Nephron progenitor cell (in vitro differentiated cells): ENCODE measurements at places on chromosomes 12 and 14.

DNA sequence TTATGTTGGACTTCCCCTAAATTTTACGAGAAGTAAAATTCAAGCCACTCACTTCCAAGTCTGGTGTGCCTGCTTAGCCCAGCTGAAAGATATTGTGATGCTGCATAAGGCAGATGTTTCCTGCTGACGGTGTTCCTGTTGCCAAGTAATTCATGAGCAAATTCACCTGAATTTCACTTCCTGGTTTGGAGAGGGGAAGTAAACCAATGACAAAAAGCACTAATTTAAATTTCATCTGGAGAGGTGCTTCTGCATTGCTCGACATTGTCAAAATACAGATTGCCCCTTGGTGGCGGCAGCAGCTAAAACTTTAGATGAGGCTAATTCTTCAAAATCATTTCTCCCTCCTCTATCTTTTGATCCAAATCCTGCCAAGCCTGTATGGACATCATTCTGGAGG is 281.1 kb downstream of the AACS start:
- DNase-seq, result no peak

- no peak for DNase-seq
These were observed 2.6 kb downstream of the WNK1 start for GRCh38 chr12:754851-755562.

DNA sequence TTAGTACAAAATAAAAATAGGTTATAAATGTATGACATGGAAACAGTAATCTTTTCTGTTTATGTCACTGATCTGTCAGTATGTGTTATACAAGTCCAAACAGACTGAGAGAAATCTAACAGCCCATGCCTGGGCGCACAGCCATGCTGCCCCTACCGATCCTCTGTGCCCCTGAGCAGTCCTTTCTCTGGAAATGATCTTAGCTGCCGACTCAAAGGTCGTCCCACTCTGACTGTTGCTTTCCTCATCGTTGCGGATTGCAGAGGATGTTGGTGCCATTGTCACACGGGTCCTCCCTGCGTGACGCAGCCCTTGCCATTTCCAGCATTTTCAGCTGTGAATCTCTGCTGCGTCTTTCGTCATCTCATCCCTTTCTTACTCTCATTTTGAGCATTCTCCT is 82.9 kb upstream of the DYNC1H1 start:
- no peak for DNase-seq

GRCh38 chr12:127041985-127042625 is 1224.9 kb upstream of the TMEM132C start:
- DNase-seq, result no peak

- peak; percentile 24 for DNase-seq
These were observed 10.9 kb upstream of the PIK3C2G start for GRCh38 chr12:18250313-18250916.

DNA sequence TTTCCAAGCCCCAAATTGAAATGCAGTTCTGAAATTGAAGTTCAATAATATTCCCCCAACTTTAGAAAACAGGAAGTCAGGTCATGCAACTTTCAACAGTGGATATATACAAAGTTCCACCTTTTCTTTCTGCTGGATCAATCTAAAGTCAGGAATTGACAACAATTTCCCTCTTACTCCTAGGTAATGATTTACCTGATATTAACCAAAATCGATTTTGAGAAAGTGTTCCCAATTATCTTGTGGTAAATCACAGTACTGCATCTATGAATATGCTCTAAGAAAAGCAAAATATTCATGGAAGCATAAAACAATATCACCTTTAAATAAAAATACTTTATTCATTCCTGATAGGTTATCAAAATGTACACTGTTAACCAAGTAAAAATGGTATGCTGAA is 28.4 kb downstream of the BDKRB1 start:
- DNase-seq, result no peak

DNA sequence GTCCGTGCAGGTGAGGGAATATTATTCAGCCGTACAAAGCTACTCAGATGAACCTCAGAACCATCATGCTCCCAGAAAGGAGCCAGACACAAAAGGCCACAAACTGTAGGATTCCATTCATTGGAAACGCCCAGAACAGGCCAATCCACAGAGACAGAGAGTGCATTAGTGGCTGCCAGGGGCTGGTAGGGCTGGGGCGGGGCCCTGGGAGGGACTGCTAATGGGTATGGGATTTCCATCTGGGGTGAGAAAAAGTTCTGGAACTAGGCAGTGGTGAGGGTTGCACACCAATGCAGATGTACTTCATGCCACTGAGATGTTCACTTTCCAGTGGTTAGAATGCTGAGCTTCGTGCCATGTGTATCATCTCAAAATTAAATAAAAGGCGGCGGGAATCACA is 101.1 kb downstream of the RFLNA start:
- DNase-seq, result no peak

DNA sequence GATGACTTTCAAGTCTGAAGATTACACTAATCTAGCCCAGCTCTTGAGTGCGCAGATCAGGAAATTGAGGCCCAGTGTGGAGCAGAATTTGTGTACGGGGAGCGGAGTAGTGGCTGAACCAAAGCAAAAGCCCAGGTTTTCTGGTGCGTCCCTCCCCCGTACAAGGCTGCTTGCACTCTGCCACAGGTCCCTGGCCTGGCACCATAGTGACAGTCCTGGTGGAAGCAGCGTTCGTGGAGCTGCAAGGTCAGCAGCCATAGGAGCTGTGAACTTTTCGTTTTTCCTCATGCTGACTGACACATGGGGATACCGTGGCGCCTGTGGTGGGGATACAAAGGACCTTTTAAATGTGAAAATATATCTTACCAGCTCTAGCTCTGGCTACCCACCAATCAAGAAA is 1.7 kb downstream of the EVL start:
- DNase-seq, result no peak

DNA sequence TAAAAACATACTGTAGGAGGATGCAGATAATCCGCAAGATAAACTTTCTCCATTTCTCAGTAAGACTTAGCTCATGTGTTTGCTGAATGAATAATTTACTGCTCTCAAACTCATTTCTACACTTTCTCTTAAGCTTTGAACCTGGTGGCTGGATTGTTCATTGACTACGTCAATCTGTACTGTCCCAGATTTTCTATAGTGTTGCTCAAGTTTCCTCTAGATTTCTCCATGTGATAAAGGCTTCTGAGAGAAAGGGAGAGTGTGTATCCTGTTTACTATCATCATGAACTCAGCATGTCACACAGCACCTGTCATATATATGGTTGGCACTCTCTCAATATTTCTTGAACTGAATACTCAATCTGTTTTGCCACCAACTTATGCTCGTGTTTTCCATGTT is 518.0 kb upstream of the TBX3 start:
- DNase-seq, result no peak

DNA sequence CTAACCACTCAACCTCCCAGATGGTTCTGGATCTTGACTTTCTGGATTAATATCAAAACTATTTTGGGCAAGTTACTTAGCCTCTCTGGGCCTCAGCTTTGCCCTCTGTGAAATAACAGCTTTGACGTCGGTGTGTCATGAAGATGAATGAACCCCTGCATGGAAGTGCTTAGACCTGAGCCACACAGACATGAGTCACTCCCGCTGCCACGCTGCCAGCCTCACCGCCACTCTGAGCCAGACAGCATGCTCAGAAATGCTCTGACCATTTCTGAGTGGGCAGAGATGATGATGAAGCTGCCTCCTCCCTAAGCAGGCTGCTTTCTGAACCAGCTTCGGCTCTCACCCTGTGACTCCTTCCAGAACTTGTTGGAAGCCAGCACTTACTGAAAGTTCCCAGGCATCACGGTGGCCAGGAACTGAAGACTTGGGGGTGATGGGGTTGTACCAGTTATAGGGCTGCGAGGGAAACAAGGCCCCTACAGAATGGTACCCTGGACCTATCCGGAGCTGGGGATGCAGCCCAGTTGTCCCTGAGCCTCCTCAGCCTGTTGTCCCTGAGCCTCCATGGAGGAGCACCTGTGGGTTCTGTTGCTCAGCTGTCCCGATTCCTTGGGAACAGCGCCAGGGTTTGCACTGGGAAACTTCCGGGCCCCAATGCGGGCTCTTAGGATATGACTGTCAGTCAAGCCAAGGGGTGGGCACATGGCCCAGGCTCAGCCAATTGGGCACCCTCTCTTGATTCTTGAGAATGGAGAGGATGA is 2.0 kb upstream of the CCDC197 start:
- no peak for DNase-seq

DNA sequence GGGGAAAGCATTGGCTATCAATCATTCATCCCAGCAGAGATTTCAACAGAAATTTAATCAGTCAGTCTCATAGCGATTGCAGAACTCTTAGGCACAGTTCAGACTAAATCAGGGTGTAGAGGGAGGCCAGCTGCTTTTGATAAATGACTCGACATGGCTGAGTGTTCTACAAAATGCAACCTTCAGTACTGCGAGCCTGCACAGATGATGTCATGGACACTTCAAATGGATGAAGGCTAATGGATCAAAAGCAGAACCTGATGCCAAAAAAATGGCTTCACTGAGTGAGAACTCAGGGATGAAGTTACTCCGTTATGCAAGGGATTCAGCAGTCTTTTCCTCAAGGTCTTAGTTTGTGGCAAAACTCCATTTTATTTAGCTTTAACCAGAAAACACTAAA is 167.3 kb downstream of the DACT1 start:
- DNase-seq, result no peak

DNA sequence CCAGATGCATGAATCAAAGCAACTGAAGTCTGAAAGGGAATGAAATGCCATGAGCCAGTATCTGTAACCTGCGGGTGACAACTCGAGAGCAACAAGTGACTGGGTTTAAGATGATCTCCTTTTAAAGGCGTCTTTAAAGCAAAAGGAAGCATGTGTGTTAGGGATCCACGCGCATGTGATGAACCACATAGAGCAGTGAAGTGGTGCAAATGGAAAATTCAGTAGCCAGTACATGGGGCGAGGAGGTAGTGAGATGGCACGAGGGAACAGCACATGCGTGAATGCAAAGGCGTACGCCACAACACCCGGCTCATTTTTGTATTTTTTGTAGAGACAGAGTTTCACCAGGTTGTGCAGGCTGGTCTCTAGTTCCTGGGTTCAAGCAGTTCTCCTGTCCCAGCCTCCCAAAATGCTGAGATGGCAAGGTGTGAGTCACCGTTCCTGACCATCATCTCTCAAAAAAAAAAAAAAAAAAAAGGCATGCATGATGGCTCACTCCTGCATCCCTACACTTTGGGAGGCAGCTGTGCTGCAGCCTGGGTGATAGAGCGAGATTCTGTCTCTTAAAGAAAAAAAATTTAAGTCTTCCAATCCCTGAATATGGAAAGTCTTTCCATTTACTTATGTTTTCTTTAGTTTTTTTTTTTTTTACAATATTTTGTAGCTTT is 24.6 kb upstream of the BCL7A start:
- DNase-seq, result no peak

- no peak for DNase-seq
These were observed 4.2 kb downstream of the TAMALIN start for GRCh38 chr12:52010692-52011601.

DNA sequence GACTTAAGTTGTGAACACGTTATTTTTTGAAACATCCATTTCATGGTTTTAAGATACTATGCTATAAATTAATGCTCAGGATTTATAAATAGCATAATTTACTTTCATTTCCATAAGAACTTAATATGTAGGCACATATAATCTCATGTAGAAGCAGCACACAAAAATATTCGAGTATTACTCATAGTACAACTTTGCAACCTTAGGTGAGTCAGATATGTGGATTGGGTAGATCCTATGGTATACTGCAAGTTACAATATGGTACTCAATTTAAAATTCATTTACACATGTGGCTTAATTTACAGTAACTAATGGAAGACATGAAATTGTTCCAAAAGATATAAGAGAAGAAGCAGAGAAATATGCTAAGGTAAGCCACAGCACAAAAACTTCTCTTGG is 26.0 kb downstream of the PSMA3 start:
- DNase-seq, result no peak

- no peak for DNase-seq
These were observed 58.0 kb downstream of the FAR2 start for GRCh38 chr12:29207120-29207519.

GRCh38 chr12:123686636-123687190 is 15.8 kb downstream of the TCTN2 start:
- DNase-seq, result no peak

- no peak for DNase-seq
These were observed 191.6 kb upstream of the TMEM132C start for GRCh38 chr12:128075332-128075731.

GRCh38 chr14:54487771-54488170 is 1.0 kb downstream of the GMFB start:
- no peak for DNase-seq

GRCh38 chr12:54624315-54625279 is 10.1 kb downstream of the LACRT start:
- no peak for DNase-seq

DNA sequence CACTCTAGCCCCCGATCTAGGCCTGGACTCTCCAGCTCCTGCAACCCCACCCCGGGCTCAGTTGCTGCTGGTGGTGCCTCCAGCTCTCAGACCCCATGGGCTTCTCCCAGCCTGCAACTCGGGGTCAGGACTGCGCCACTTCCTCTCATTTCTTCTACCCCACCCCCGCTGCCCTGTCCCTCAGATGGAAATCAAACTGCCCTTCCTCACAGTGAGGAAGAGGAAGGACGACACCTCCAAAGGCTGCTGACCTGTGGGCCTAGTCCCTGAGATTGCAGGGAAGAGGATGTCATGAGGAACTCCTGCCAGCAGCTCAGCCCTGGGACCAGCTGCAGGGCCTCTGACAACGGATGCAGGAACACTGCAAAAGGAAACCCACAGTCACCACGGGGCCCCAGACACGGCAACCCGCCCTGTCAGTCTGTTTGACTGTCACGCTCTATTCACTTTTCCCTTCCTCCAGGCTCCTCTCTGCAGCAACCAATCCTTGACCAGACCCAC is 29.3 kb upstream of the PNMA1 start:
- no peak for DNase-seq

DNA sequence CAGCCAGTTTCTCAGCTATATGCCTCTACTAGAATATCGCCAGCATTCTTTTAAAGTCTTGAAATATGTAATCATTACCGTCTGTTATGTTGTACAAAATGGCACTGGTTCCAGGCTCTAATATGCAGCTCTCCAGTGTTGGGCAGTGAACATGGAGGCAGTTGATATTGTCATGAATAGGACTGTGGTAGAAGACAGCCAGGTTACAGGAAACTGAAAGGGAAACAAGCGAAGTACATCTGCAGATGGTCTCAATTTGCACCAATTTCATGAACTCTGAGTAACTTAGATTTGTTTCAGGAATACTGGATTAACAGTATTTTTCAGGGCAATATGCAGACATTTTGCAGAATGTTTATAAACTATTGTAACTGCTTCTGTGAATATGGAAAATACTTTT is 13.4 kb upstream of the KLHL42 start:
- DNase-seq, result no peak

- DNase-seq, result no peak
These were observed 44.0 kb downstream of the TAOK3 start for GRCh38 chr12:118328486-118329330.

DNA sequence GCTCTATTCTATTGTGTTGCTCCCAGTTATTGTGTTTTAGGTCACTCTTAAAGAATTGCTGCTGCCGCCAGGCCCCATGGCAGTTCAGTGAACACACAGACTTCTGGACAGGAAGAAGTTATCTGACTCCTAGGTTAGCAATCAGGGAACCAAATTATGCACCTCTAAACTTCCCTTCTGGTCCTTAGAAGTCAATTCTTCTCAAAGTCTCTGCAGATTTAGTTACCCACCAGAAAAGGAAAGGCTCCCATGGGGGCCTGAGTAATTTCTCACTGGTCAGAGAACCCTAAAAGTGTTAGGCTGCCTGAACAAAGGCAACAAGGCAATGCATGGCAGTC is 10.0 kb downstream of the EMP1 start:
- DNase-seq, result no peak
